ENCODE measurements at places on chromosomes 2 and 18.
A peak's percentile ranks its signal among the peaks of the same experiment; 100 is the strongest.

- DNase-seq, result no peak
Measured at GRCh38 chr2:225431105-225431863, 31.8 kb downstream of the NYAP2 start.

GRCh38 chr2:43748333-43748732 is 25.5 kb upstream of the DYNC2LI1 start:
- no peak for DNase-seq

DNA sequence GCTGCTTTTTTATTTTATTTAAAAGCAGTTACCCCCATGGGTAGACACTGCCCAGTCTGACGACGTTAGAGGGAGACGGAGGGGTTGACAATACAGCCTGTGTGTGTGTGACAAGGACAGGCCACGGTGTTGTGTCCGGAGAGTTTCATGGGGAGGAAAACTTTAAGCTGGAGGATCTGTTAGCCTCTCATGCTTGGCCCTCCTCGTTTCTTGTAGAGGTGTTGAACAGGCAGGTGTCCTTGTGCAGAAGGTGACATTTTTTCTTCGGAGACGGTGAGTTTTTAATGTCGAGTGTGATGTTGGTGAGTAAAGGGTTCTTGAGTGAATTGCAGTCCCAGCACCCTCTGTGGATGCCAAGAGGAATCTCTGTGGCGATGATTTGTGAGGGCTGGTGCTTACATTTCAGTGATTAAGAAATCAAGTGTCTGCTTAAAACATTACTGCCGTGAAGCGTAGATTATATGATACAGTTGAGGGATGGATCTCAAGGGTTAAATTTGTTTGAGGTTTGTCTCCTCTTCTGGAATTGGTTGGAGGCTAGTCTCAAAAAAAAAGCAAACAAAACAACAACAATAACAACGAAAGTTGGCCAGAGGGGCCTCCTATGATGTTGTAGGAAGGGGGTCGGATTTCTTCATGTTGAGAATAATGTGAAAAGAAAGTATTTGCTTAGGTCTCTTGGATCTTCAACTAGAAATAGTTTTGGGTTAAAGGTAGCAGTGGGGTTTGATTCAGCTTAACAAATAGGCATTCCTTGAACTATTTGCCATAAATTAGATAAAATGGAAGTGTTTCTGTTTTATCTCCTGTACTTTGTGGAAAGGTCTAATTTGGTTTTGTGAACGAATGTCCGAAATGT is 1.6 kb downstream of the NCOA1 start:
- DNase-seq, result no peak

DNA sequence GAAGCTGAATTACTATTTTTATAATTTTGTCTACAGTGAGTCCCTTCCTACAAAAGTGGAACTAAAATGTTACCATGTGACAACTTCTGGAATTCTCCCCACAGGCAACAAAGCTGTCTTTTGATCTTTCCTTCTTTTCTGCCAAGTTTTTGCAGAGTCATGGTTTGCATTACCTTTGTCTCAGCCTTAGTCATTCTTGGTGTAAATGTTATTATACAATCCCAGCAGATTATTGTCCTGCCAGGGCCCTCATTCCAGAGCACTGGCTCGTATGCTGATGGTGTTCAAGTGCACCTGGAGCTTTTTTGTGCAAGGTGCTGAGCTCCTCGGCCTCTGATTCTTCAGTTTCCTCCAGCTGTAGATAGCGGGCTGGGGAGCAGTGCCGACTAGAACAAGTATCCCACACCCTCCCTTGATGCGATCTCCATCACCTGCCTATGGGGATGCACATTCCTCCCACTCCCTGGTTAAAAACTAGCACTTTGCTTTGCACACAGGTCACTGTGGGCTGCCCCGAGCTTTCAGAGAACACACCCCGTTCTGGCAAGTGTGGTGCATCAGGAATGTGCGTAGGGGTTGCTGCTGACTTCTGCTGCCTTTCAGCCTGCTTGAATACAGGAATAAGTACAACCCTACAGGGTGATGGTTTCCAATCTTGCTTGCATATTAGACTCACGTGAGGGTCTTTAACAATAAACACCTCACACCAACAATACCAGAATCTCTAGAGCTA is 263.6 kb downstream of the RNF144A start:
- no peak for DNase-seq

DNA sequence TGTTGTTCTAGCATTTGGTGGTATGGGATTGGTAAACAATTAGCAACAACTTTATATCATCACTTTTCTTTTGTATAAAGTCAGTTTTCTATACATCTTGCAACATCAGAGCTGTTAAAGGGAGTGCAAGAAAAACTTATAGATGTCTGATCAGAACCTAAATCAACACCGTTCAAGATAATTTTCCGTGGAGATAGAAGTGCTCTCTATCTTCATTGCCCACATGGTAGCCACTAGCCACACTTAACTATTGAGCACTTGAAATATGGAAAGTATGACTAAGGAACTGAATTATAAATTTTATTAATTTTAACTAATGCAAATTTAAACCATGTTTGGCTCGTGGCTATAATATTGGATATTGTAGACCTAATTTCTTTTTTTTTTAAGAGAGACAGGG is 5.2 kb downstream of the TTC27 start:
- no peak for DNase-seq

GRCh38 chr2:212098966-212099365 is 439.6 kb downstream of the ERBB4 start:
- DNase-seq, result no peak

DNA sequence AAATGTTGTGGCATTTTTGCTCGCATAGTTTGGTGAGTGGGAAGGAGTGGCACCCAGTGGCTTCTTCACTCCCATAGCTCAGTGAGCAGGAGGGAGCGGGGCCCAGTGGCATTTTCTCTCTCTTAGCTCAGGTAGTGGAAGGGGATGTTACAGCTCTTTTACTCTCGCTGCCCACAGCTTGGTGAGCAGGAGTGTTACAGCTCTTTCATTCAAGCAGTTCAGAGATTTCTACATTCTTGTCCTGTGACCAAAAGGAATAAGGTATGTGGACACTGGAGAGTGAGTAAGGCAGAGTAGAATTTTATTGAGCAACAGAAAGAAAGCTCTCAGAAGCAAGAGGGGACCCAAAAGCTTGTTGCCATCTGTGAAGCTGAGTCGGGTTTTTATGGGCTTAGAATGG is 192.4 kb downstream of the SPAG16 start:
- DNase-seq, result no peak

DNA sequence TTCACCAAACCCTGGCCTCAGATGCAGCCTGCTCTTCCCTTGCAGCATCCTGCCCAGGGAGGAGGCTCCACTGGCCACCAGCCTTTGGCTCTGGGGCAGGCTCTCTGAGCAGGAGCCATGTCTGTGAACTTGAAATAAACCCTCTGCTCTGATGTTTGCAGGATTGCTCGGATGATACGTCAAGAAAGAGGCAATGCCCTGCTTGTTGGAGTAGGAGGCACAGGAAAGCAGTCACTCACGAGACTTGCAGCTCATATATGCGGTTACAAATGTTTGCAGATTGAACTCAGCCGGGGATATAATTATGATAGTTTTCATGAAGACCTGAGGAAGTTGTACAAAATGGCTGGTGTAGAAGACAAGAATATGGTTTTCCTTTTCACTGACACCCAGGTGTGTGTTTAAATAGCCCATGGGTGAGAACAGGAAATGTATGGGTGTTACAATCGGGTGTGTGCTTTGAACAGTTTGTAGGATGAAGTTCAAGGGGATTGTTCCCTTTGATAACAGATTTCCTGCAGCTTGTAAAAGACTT is 177.9 kb downstream of the DNAH6 start:
- no peak for DNase-seq

- DNase-seq, result peak; percentile 46
Measured at GRCh38 chr18:21489119-21489750, 111.3 kb downstream of the ESCO1 start.

- DNase-seq, result no peak
Measured at GRCh38 chr2:242040681-242041080, 171.2 kb downstream of the RTP5 start.

GRCh38 chr2:20135631-20136050 is 84.2 kb upstream of the LAPTM4A start:
- no peak for DNase-seq

GRCh38 chr18:79211844-79212243 is 142.7 kb downstream of the ATP9B start:
- DNase-seq, result no peak

- DNase-seq, result no peak
Measured at GRCh38 chr2:37781028-37781427, 109.6 kb upstream of the CDC42EP3 start.

DNA sequence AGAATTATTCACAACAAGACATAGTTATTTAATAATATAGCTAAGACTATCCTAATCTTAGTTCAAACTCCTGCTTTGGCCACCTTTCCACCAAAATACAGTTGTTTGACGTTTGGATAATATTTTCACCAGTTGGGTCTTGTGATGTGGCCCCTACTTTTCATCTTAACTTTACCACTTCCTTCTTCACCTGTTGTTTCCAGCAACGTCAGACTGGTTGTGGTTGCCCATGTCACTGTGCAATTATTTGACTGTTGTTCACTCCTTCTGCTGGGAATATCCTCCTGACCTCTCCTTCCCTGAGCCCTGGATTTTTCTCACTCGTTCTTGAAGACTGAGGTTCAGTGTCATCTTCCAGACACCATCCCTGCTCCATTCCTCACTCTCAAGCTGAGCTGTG is 132.2 kb upstream of the RASGRP3 start:
- DNase-seq, result no peak

DNA sequence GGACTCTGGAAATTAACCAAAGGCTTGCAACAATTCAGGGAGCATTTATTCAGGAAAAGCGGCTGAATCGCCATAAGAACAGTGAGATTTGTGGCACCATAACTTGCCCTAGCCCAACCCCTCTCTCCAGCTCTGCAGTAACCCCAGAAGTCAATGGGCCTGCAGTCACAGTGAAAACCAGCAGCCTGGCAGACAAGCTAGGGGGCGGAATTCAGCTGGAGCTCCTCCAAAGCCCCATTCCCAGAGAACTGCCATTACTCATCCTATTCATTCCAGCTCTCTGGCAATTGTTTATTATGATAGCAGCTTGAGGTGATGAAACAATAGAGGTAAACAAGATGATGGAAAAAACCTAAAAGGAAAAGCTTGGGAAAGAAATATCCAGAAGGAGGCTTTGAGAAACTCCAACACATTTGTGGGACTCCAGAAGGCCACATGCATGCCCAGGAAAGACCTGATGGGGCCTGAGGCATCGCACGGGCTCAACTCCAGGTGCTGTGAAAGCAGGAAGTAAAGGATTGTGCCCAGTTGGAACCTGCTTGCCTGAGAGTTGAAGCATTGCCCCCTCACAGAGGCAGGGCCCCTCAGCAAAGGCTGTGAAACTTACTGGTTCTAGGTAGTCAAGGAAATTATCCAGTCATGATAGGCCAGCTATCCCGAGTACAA is 126.7 kb downstream of the TWIST2 start:
- DNase-seq, result no peak

DNA sequence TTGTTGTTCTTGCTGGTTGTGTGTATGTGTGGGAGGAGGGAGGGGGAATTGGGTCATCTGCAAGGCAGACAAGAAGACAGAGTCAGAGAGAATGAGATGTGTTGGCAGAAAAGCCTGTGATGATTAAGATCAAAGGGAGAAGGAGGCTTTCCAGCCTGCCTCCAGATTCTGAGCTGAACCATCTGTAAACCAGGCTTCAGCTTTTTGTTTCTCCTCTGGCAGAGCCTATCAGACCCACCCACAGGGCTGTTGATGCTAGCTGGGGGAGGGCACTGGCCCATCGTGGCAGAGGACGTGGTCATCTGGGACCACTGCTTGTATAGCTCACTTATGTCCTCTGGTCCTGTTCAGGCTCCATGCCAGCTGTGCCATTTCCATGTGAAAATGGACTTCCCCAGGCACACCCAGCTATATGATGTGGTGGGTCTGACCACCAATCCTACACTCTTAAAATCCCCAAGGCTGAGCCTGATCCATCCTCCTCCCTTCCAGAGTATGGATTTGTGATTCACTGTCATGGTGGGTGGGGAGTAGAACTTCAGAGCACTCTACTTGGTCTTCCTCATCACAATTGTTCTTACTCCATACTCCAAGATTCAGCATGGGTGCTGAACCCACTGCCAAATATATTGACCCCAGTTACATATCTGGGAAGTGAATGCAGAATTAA is 27.8 kb upstream of the COL6A3 start:
- DNase-seq, result no peak

GRCh38 chr2:239630618-239631286 is 229.9 kb upstream of the HDAC4 start:
- no peak for DNase-seq

DNA sequence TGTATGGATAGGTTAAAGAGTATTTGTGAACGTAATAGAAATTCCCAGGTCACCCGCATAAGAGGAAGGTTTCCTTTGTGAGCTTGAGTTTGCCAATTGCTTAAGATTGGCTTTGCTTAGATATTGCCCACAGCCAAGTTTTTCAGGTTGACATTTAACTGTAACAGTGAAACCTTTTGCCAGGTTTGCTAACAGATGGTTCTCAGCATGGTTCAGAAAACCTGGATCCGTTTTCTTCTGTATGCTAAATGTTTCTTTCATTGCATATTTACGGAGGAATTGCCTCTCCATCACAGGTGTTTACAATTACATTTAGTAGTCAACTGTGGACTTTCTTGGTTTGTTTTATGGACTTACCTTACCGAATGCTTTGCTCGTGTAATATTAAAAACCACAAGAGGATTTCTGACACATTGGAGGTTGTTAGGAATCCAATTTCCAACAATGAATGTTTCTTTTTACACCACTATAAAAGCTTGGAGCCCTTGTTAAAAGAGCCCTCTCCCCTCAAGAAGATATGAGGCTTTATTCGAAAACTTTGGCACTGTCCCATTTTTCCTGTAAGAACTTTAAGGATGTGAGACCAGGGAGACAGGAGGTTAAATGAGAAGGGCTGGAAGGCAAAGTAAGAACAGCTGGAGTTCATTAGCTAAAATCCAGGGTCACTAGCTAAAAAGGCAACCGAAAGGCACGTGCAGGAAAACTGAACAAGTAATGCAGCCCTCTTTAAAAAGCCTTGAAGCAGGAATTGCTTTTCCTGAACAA is 7.8 kb downstream of the CDK15 start:
- DNase-seq, result peak; percentile 29
